ENCODE measurements at places on chromosomes 11 and 22.

- peak; percentile 89 for DNase-seq
Observed at GRCh38 chr22:45413368-45414211, at the start of the genes RIBC2 and SMC1B. RIBC2 (plus strand) TSS chr22:45413693; CDS start chr22:45413887, 194 bp downstream. SMC1B (minus strand) TSS chr22:45413599; CDS start chr22:45413567, 32 bp downstream.

GRCh38 chr11:6505577-6506240, 8.6 kb downstream of the DNHD1 start:
- peak; percentile 53 for DNase-seq

DNA sequence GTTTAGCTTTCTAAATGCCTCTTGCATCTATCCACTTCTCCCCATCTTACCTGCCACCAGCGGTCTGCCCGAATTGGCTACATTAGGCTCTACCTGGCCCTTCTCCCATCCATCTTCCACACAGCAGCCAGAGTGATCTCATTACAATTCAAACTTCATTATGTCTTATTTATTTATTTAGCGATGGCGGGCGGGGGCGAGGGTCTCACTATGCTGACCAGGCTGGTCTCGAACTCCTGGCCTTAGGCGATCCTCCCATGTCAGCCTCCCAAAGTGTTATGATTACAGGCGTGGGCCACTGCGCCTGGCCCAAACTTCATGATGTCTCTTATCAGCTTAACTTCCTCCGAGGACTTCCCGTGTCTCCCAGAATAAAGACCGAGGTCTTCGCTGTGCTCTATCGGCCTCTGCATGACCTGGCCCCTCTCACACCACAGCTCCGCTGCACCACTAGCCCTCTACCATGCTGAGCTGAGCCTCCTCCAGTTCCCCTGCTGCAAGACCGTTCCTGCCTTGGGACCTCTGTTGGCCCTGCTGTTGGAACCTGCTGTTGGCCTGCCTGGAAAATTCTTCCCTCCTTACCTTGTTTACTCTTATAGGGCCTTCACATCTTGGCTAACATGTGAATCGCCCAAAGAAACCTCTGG, 870 bp upstream of the CTTN start:
- peak; percentile 65 for DNase-seq

DNA sequence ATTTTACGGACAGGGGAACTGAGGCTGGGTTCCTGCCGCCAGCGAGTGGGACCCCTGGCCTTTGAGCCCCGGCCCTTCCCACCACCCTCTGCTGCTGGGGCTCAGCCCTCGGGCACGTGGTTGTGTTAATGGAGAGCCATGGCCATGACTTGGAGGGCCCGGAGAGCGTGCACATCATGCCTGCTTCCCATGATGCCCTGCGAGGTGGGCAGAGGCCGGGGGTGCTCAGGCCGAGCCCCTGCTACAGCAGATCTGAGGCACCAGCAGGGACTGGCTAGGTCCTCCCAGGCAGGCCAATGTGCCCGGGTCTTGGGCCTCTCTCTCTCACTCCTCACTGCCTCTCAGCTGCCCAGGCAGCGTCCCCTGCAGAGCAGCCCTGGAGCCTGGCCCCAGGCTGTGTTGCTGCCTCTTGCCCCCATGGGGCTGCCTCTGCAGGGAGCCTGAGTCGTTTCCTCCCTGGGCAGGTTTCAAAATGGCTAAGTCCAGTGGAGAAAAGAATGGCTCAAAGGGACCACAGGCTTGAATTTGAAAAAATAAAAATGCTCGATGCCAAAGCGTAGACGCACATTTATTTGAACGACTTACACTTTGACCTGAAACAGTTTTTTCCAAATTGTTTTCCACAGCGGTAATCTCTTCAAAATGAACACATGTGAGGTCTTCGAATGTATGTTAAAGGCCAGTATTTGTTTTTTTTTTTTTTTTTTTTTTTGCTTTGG, 72.6 kb upstream of the CLDN5 start:
- no peak for DNase-seq

DNA sequence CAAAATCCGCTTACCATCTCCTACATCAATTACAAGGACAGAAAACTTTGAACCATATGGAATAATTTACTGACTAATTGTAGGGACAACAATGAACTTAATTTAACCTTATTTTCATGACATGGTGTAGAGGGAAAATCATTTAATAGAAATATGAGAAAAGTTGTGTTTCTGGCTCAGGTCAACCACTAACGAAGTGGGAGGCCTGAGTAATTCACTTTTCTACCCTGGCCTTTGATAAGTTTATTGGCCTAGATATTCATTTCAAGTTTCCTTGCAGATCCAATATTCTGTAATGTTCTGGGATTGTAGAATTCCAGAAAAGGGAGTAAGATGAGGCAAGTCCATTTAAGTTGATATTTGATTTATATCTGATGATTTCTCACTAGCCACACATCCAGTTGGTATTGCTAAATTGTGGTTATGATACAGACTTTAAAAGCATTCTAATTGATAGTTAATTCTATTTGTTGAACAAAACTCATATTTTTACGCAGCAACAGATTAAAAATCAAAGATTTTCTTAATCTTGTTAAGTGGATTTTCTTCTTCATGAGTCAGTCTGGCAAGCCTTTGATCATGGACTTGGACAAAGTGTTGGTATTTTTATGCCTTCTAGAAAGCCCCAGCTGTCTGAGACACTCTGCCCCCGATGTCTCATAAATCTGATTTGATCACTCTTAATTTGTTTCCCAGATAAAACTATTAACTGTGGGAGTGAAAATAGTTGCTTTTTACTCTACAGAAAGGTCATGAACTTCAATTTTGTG, 336.5 kb downstream of the TMEM135 start:
- no peak for DNase-seq

DNA sequence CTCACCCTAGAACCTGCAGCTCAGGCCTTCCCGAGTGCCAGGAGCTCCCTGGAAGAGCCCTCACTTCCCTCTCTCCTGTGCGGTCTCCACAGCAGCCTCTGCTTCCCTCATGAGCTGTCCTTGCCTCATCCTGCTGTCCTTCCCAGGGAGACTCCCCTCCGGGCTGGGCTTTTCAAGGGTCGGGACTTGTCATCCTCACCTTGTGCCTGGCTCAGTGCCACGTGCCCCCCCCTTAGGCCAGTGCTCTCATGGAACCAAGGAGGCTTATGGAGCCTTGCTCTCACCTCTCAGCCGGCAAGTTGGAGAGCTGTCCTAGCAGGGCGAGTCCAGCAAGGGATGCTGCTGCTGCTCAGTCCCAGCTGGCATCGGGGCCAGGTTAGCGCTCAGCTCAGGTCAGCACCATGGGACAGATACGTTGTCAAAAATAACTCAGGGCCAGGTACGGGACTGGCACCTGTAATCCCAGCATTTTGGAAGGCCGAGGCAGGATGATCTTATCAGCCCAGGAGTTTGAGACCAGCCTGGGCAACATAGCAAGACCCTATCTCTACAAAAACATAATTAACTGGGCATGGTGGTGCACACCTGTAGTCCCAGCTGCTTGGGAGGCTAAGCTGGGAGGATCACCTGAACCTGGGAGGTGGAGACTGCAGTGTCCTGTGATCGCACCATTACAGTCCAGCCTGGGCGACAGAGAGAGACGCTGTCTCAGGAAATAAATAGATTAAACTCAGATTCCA, 13.6 kb downstream of the CTTN start:
- no peak for DNase-seq

DNA sequence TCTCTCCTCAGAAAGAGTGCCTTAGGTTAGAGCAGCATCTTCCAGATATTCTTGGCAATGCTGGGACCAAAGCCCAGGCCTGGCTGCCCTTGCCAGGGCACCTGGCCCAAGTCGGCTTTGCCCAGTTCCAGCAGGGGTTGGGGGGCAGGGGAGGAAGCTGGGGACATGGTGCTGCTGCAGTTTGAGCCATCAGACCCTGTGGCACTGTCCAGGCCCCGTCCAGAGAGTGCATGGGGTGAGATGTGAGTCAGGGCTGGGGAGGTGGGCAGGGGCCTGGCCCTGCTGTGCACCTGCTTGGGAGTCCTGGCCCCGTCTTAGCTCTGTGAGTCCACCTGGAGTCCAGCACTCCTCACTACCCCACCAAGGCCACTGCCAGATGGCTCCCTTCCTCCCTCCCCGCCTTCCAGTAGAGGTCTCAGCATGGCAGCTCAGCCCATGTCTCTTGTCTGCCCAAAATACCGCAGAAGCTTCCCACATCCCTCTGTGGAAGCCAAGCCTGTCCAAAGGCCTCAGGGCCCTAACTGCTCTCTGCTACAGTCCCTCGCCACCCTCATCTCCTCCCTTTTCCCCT, 16.6 kb downstream of the DERL3 start:
- DNase-seq: no peak

GRCh38 chr22:32333769-32334659, 23.7 kb upstream of the RFPL3 start:
- no peak for DNase-seq

DNA sequence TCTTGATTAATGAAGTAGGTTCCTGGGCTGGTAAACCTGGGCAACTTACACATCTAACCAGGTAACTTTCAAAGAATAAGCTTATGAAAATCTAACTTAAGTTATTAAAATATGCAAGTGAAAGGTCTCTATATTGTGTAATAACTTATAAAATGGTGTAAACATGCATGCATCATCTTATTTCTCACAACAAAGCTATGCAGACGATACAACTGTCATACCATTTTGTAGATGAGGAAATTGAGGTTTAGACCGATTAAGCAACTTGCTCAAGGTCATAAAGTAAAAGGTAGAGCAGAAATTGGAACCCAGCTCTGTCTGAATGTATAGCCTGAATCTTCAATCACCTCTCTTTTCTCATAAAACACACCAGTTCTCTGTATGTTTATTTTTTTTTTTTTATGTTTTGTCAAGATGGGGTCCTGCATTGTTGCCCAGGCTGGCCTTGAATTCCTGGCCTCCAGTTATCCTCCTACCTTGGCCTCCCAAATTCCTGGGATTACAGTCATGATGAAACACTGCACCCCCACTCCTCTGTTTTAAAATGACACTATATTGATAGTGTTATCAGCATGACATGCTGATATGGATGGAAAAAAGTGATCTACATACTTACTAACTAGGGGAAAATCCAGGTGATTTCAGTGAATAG, 109.6 kb downstream of the SGSM3 start:
- DNase-seq: no peak

DNA sequence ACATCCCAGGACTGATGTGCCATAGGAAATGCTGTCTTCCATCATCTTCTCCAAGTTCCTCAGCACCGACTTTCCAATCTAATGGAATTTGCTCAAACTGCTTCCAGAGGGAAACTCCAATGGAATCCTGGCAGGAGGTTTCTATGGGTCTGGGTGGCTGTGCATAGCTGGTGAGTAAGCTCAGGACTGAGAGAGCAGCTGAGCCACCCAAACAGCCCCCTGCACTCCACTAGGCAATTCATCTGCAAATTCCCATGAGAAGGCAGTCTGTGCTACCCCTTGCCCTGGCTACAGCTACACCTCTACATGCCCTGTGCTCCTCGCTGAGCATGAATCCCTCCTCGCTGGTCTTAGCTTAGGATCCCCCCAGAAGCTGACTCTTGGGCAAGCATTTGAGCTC, 127.9 kb upstream of the CSNK2A3 start:
- DNase-seq: no peak

DNA sequence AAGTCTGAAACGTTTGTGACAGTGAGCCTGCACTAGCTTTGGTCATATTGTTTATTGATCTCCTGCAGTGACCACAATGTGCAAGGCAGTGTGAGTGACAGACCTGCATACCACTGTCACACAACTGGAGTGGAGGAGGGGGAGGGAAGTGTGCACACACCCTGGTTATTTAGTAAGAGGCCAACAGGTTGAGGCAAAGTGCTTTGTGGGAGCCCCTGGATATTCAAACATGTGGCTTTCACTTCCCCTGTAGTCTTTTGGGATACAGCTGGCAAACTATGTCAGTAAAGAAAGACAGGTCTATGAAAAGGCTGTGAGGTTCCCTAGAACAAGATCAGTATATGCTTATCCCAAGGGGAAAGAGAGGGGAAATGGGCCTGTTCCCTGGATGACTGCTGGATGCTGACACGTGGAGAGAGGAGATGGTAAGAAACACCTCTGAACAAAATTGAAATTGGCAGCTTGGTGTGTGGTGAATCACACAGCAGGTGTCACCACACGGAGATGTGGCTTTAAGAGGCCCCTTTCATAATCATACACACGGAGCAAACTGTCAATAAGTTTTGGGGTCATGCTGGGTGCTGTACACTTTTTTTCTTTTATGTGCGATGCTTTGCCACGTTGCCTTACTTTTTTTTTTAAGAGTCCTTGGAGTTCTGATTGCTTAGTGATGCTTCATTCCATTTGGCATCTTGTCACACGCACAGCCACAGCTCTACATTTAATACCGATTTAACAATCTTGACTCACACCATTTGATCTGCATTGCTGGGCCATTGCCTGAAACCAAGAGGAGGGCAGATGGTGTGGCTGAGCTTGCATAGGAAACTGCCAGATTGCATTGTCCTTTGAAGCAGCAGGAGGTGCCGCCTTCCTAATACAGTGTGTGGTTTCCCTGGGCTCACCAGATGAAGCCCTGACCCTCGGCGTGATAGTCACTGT, 11.3 kb downstream of the OSBP2 start:
- DNase-seq: peak; percentile 85
